NCI-H1930 (cell line): ENCODE measurements at places on chromosomes 1 and 21.

GRCh38 chr1:87370544-87370943 is 41.9 kb downstream of the LMO4 start:
- no peak for DNase-seq

- DNase-seq, result no peak
Measured at GRCh38 chr1:203549309-203549708, 55.4 kb downstream of the OPTC start.

DNA sequence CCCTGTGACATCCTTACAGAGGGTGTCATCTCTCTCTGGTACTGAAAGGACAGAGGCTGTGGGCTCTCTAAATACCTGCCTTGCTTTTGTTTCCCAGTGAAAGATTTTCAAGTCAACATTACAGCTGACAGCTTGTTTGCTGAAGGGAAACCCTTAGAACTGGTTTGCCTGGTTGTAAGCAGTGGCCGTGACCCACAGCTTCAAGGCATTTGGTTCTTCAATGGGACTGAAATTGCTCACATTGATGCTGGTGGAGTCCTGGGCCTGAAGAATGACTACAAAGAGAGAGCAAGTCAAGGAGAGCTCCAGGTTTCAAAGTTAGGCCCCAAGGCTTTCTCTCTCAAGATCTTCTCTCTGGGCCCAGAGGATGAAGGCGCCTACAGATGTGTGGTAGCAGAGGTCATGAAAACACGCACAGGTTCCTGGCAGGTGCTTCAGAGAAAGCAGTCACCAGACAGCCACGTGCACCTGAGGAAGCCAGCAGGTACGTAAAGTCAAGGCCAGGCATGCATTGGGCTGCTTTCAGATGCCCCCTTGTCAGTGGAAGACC is 11.8 kb downstream of the CD101 start:
- DNase-seq, result no peak

DNA sequence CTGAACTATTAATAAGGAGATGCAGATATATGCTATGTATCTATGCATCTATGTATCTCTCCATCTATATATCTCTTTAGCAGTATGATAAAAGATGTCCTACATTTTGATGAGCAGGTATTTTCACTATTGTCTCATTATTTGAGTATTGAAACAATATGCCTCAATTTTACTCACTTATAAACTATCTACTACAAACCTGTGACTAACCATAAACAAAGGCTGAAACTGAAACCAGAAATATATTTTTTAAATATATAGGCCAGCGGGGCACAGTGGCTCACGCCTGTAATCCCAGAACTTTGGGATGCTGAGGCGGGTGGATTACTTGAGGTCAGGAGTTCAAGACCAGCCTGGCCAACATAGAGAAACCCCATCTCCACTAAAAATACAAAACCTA is 22.0 kb downstream of the EIF4G3 start:
- no peak for DNase-seq

GRCh38 chr1:172960019-172960418 is 90.7 kb downstream of the TNFSF18 start:
- DNase-seq, result no peak

GRCh38 chr1:170198584-170198983 is 52.8 kb downstream of the NTMT2 start:
- no peak for DNase-seq

GRCh38 chr1:159266832-159267231 is 35.3 kb upstream of the FCER1A start:
- DNase-seq, result no peak

- no peak for DNase-seq
Measured at GRCh38 chr1:153607381-153607780, 5.6 kb downstream of the S100A16 start.

GRCh38 chr1:37476460-37477197 is 2.2 kb downstream of the ZC3H12A start:
- DNase-seq, result no peak

GRCh38 chr21:46049890-46050667 is 47.8 kb upstream of the COL6A2 start:
- DNase-seq, result no peak

GRCh38 chr1:114388432-114389003 is 122.5 kb downstream of the TRIM33 start:
- no peak for DNase-seq

DNA sequence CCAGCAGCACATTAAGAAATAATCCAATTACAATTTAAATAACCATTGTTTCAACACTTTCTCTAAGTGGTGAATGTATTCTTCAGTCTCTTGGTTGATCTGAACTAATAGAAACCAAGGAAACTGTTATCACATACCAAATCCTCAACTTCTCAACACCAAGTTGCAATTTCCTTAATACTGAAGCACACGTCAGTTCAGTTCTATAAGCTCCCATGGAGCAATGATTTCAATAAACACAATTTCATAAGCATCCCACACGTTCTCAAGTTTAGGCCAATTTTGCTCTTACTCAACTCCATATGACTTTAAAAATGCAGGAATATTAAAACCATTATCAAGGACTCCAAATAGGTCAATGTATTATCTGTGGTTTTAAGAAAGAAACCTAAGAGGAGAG is 5.8 kb upstream of the ERG start:
- no peak for DNase-seq

- no peak for DNase-seq
Measured at GRCh38 chr1:214471458-214471857, 79.9 kb downstream of the PTPN14 start.

DNA sequence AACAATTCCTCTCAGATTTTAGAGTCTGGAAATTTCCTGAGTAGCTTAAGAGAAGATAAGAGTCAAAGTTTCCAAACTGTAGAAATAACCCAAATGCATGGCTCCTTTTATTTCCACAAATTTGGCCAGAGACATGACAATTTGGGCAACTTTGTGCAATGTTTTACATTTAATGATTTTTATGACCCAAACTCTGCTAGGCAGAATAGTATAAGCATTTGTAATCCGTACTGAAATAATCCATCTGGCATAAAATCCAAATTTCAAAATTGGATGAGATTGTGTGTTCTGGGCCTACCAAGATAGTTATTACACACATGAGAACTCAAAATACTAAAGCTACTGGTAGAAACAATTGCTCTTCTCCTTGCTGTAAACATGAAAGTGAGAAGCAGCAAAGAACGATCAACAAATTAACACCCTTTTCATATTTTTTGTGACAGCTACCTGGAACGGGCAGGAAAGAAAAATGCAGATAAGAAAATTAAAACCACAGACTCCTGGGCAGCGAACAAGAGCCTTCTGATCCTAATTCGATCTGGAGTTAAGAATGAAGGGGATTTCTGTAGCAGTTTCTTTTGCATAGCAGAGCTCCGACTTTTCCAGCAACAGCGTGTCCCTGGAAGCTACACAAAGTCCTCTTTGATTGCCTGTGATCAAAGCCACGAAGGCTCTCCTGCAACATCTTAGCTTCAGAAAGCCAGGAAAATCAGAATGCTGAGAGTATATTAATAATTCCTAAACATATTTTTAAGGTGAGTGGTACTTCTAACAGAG is 191.2 kb downstream of the GRIK1 start:
- DNase-seq, result no peak

- no peak for DNase-seq
Measured at GRCh38 chr1:224375059-224375458, 18.4 kb downstream of the CNIH4 start.

DNA sequence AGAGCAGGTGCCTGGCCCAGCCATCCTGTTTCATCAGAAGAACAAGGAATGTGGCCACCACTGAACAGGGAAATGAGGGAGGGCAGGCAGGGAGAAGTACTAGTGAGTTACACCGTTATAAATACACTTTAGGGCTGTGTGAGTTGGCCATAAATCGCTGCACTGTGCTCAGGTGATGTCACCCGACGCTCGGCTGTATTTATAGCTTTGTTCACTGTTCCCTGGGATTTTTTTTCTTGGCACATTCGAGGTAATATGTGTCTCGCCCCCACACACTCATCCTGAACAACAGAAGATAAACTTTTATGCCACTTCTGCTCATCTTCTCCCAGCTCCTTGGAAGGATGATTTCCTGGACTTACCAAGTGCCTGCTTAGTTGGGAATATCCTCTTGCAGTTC is 9.0 kb upstream of the KIRREL1 start:
- DNase-seq, result no peak

GRCh38 chr1:10717296-10718082 is 79.0 kb downstream of the CASZ1 start:
- no peak for DNase-seq

GRCh38 chr1:75174031-75174760 is 40.0 kb downstream of the LHX8 start:
- DNase-seq, result no peak

DNA sequence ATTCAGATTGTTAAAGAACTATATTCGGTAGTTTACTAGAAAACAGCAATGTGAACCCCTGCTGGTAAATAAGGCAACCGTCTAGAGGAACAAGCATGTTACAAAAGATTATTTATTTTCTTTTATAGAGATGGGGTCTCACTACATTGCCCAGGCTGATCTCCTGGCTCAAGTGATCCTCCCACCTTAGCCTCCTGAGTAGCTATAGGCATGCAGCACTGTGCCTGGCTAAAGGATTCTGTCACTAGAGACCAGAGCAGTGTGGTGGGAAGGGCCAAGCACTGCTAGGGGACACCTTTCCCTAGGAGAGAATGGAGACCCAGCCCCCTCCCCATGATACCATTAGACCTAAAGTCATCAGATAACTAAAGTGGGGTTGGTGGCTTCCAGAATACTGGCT is 28.9 kb downstream of the SLC27A3 start:
- DNase-seq, result no peak

DNA sequence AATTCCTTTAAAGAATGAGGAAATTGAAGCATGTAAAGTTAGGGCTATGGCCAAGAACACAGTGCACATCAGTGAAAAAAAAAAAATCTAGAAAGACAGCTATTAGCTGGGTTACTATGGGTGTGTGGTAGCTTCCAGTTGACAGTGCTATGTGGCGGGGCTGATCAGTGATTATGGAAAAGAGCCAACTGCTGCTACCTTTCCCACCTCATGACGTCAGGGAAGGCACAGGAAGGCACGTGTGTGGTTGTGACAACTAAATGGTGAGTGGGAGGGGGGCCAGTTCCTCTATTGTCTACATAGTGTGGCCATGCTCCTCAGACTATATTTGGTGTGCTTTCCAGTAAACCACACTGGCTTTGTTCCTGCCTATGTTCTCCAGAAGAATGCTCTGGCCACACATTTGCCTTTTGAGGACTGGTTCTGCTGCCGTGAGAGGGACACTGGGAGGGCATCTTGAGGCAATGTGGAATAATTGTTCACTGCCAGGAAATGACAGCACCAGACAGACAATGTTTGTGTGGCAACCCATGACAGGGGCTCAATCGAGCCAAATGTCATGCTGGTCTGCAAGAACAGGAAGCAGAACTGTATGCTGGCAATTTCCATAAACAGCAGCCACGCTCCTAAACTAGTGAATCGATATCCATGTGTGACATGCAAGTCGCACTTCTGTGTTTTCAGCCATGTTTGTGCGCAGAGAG is 3.0 kb upstream of the SDE2 start:
- peak; percentile 13 for DNase-seq

DNA sequence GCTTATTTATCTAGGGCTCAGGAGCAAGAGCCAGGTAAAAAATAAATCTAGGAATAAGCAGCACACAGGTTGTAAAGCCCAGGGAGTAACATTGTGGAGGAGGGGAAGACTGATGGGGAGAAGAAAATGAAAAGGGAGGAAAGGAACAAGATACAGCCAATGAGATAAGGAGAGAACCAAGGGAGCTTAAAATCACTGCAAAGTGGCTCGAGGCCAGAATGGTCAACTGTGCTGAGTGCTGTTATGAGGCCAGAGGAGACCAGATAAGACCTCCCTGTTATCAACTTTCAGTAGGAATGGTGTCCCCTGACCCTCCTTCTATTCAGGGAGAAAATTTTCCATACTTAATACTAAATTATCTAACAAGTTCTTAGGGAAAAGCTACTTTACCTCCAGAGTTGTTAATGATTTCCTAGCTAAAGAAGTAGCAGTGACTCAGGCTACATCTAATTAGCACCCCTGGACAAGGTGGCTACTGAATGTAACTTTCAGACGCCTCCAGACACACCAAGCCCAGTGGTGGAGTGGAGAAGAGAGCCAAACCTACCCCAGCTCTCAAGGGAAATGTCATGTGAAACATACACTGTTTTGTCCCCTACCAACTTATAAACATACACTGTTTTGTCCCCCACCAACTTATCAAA is 25.5 kb downstream of the ENAH start:
- DNase-seq, result no peak

- no peak for DNase-seq
Measured at GRCh38 chr1:186244825-186245224, 130.2 kb downstream of the TPR start.

GRCh38 chr1:59410457-59410856 is 113.6 kb downstream of the FGGY start:
- DNase-seq, result no peak

- DNase-seq, result no peak
Measured at GRCh38 chr21:44292812-44293195, 7.0 kb upstream of the PFKL start.

DNA sequence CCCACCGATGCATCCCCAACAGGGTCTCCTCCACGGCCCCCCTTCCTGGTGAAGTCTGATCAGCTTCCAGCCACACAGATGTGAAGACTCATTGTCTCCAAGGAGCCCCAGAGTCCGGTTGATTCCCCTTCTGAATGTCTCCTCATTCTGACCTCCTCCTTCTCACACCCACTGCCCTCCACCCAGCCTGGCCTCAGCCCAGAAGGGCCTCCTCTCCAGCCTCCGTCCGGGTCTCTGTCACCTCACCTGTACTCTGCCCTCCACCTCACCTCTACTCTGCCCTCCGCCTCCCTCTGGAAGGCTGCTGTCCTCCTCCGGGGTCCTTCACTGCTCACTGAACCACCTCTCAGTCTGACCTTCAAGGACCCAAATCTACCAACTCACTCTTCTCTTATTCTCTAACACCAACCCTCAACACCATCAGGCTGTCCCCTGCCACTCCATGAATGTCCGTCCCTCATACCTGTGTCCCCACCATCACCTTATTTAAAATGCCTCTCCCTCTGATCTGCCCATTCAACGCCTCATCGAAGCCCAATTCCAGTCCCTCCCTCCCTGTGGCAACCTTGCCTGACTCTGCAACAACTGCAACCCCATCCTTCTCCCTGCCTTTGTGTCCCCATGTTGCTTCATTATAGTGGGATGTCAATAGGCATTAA is 201.2 kb downstream of the TOMM20 start:
- no peak for DNase-seq

- DNase-seq, result no peak
Measured at GRCh38 chr1:72366466-72366865, 84.1 kb upstream of the NEGR1 start.
